ENCODE measurements at places on chromosomes 1 and 21.
A peak's percentile ranks its signal among the peaks of the same experiment; 100 is the strongest.

- no peak for DNase-seq
Observed at GRCh38 chr1:47469390-47469759, 31.5 kb downstream of the FOXD2 start.

GRCh38 chr1:242525769-242526168 is 1.3 kb upstream of the PLD5 start:
- DNase-seq: no peak

GRCh38 chr1:244006381-244006901 is 44.6 kb upstream of the ZBTB18 start:
- no peak for DNase-seq

- DNase-seq: no peak
Observed at GRCh38 chr1:62437273-62437940, 558 bp downstream of the USP1 start.

GRCh38 chr1:1397839-1398523 is 1.2 kb downstream of the CCNL2 start:
- no peak for DNase-seq

DNA sequence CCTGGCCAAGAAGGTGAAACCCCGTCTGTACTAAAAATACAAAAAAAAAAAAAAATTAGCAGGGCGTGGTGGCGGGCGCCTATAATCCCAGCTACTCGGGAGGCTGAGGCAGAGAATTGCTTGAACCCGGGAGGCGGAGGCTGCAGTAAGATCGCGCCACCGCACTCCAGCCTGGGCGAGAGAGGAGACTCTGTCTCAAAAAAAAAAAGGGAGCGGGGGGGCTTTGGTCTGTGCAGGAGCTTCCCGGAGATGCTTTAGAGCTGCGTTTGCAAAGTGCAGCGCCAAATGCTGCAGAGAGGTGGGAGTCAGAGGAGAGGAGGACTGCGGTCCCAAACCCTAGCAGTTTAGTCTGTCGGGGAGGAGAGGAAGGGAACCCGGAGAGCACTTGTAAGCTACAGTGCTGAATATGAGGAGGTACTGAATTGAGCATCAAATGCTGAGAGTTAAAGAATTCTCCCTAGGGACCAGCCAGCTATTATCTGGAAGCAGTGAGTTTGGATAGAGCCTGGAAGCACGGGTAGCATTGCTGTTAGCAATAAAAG is 569 bp downstream of the FALEC start:
- no peak for DNase-seq

- no peak for DNase-seq
Observed at GRCh38 chr1:74422421-74423292, 89.8 kb downstream of the LRRC53 start.

DNA sequence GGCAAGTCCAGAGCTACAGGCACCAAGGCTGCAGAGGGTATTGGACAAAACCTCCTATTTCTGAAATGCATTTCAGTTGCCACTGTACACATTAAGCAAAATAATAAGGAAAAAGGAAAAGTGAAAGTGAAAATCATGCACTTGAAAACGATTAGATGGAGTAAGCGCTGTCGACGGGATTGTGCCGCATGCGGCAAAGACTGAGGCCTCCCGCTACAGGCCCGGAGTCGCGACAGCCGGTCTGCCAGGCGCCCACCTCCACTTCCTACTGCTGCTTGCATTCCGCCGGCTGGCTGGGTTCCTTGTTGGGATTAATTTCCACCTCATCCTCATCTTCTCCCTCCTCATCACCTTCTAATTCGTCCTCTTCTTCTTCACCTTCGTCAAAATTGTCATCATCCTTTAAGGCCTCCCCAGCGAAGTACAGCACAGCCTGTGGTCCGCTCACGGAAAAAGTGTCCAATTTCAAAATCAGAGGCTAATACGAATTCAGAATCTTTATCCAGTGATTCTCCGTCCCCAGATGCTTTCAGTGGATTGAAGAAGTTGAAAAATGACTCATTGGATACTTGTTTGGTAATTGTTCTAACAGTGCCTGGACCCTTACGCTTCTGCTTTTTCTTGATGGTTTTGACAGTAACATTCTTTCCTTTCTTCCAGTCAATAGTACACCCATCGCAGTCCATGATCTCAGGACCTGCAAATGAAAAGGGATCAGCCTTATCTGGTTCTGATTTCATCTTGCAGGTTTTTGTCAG is 38.0 kb downstream of the CD58 start:
- no peak for DNase-seq

DNA sequence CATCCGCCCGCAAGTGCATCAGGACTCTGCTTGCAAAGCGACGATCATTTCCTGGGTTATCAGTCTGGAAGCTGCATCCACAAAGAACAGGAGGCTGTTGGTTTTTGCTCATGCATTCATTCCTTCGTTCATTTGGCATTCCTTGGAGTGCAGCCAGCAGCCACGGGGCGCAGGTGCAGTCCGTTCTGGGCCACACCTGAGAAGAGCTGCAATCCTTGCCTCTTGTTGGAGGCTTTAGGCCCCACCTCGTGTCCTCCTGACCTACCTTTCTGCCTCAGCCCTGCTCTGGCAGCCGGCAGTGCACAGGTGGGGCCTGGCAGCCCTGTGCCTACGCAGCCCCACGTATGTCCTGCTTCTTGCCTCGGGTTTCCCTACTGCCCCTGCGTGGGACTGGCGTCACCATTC is 19.6 kb upstream of the C2CD2 start:
- no peak for DNase-seq

DNA sequence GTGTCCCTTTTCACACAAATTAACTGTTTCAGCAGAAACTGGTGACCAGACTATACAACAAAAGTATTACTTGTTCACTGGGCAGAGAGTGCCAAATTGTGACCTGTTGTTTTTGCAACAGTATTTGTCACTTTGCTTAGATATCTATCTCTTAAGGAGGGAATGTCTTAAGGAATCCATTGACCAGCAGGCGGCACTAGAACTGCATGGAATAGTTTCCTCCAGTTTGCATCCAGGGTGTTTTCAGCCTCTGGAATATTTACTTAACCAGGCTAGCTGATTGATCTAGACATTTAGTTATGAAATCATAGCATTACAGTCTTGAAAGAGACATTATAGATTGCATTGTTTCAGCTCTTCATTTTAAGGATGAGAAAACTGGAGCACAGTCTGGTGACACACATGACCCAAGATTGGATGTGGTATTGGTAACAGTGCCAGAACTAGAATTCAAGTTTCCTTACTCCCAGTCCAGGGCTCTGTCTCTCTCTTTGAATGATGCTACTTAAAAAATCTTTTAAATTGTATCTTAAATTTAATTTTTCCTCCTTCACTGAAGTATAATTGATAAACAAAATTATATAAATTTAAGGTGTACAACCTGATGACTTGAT is 16.9 kb downstream of the RPTN start:
- DNase-seq: peak; percentile 8

DNA sequence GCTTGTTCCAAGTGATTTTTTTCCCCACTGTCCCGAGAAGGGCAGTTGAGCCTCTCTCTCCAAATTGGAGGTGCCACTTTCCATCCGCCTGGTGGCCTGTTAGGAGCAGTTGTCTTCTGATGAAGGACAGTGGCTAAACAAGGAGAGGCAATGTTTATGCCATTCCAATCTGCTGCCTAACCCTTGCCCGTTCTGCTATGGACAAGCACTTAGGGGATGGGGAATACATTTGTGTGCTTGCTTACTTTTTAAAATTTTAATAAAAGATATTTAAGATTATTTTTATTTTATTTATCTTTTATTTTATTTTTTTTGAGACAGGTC is 12.0 kb downstream of the COQ8A start:
- no peak for DNase-seq

DNA sequence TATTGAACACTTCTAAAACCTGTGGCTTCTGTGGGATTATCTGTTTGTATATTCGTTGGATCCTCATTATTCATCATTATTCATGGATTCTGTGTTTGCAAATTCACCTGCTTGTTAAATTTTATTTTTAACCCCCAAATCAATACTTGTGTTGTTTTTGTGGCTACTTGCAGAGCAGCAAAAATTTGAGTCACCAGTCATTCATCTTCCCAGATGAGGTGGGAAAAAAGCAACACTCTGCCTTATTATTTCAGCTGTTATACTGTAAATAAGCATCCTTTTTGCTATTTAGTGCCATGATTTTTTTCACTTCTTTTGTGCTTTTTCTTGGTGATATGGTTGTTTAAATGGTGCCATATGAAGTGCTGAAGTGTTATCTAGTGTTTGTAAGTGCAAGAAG is 56.7 kb downstream of the RASAL2 start:
- no peak for DNase-seq

DNA sequence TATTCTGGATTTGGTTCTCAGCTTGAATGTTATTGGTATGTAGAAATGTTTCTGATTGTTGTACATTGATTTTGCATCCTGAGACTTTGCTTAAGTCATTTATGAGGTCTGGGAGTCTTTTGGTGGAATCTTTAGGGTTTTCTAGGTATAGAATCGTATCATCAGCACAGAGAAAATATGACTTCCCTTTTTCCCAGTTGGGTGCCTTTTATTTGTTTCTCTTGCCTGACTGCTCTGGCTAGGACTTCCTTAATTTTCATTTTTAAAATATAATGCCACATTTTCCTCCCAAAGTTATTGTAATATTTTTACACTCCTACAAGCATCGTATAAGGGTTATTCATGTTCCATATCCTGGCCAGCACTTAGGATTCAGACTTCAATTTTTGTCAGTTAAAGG is 111.1 kb downstream of the FNBP1L start:
- DNase-seq: no peak

DNA sequence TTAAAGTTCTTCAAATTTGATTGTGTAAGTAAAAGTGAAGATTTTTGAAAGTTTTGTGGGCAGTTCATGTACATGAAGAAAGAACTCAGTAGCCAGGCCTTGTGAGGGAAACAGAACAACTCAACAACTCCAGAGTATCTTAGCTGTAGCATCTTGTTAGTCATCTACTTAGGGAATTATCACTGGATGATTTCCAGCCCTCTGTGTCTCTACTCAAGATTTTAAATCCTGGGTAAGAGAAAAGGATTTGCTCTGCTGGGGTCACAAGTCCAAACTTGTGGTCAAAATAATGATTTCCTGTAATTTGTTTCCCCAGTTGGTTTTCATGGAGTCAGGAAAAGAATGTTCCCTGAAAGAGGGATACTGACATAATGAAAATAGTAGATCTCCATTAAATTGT is 8.2 kb downstream of the OR10T2 start:
- no peak for DNase-seq

Measured in C1 segment of cervical spinal cord (tissue), 14 donors.